ENCODE measurements at places on chromosomes 4 and X.

GRCh38 chr4:109976189-109976588 is 63.5 kb downstream of the EGF start:
- no peak for DNase-seq

- DNase-seq: no peak
Measured at GRCh38 chrX:47558436-47558835, 2.6 kb upstream of the ARAF start.

- DNase-seq: no peak
Measured at GRCh38 chr4:25513814-25514213, 136.8 kb downstream of the ANAPC4 start.

GRCh38 chr4:140195806-140196205 is 41.8 kb upstream of the MAML3 start:
- no peak for DNase-seq

- DNase-seq: peak; percentile 34
Measured at GRCh38 chr4:41213625-41214135, 662 bp downstream of the APBB2 start.

DNA sequence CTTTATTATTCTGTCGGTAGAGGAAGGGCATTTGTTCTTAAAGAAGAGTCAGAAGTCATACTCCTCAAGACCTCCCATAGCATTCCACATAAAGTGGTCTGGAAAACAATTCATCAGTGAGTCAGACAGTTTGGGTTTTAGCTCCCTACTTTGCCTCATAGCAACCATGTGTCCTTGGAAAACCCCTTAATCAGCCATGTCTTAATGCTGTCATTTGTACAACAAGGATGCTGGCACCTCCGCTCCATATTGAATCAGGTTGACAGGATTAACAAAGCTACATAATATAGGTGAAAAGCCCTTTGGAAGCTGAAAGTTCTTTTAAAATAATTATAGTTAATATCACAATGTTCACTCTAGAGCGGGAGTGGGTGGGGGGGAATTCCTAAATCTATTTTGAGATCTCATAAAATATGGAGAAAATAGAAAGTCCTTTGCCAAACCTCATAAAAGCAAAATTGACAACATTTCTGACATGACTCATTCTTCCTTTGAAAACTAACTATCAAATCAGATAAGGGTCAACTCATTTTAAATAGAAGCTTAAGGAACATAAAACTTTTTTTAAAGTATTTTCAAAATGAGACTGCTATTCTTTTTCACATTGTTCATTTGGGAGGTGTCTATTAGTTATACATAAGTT is 37.3 kb upstream of the GUCY1A1 start:
- DNase-seq: no peak

DNA sequence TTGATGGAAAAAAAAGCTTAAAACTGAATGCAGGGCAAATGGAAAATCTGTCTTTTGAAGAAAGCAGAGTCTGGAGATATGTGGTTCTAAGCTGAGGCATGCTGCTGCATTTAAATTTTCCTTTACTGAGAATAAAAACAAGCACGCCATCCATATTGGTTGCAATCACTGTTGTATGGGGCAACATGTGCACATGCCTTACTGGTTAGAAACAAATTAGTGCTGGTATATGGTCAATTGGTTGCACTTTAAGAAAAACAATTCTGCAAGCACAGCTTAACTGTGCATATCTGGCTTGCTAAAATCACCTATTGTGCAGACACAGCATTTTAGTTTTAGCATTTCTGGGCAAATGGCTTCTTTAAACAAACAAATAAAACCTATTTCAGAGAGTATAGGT is 239.1 kb downstream of the NDST4 start:
- DNase-seq: no peak

DNA sequence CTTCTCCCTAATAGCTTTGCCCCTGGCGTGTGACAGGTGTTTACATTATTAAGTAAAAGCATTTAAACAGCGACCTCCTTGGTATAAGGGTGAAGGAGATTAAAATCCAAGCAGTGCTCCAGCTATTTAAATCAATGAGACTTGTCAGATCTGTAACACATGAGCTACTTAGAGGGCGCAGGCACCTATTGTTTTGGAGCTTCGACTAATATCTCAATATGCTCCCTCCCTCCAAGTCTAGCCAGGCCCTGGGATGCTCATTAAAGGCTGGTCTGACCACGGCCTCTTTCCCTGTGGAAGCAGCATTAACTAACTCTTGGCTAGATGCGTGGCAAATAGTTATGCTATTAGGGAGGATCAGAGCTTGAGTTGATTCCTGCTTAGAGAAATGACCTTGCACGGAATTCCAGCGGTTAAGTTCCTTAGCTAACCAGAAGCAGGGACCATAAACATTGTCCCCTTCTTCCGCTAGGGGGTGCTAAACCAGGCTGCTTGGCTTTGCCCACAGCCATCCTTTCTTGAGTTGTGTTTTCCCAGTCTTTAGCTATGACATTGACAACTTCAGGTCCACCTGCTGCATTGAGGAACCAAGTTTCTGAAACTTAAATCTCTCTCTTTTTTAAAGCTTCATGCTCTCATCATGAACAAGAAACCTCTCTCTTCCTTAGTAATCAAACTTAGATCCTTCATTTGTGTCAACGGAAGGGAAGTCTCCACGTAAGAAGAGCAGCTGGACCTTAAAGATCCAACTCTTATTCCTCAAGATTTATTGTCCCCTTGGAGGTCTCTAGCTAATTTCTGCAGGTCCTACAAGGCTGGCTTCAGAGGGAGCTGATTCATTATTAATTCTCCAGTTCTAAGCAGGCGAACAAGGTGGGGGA is 80.7 kb upstream of the IGFBP7 start:
- peak; percentile 3 for DNase-seq

DNA sequence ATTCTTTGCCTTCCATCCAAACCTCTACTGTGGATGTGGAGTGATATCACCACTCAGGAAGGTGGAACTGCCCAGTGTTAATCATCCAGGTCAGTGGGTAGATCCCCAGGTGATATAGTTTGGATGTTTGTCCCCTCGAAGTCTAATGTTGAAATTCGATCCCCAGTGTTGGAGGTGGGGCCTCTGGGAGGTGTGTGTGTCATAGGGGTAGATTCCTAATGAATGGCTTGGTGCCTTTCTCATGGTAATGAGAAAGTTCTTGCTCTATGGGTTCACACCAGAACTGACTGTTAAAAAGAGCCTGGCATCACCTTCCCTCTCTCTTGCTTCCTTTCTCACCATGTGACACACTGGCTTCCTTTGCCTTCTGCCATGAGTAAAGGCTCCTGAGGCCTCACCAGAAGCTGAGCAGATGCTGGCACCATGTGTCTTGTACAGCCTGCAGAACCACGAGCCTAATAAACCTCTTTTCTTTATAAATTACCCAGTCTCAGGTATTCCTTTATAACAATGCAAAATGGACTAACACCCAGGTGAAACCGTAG is 6.8 kb upstream of the SOWAHB start:
- DNase-seq: no peak

GRCh38 chr4:114866901-114867670 is 246.3 kb downstream of the NDST4 start:
- DNase-seq: no peak

DNA sequence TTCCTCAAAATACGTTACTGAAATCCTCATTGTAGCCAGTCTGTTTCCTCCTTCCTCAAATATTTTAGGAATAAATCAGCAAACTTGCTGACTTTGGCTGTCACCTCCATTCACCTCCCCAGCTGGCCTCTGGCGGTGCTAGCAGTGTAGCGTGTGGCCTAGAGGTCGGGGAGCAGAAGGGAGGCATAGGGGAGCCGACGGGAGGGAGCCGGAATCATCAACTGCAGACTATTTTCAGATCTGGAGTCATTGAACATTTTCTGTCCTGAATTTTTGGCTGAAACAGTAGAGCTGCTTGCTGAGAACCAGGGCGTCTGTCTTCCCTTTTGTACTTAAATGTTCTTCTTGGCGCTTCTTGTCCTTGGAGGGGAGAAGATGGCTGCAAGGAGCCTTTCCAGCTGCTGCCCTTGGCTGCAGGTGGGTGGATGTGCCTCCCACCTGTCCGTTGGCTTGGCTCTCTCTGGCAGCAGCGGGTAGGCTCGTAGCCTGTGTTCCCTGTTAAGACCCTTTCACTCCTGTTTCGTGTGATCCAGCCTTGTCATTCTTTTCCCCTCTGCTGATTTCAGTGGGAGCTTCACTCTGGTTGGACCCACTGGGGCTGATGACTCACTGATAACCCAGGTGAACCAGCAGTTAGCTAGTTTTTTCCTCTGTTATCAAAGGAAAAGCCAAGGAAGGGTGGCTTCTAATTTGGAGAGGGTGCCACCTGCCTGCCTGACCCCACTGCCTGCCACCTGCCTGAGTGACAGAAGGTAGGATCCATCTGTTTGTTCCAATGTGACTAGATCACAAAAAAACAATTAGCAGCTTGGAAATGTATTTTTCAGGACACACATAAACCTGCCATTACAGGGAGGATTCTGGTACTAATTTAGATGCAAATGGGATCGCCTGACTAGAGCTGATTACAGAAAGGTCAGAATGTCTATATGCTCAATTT is 135.9 kb downstream of the GATB start:
- no peak for DNase-seq

- DNase-seq: no peak
Measured at GRCh38 chrX:124641737-124642491, 295.6 kb downstream of the SH2D1A start.

- no peak for DNase-seq
Measured at GRCh38 chr4:67483868-67484602, 61.3 kb downstream of the CENPC start.

- peak; percentile 91 for DNase-seq
Measured at GRCh38 chr4:110484767-110485166, 8.8 kb downstream of the ENPEP start.

GRCh38 chr4:184417802-184418511 is 56.4 kb downstream of the IRF2 start:
- peak; percentile 78 for DNase-seq

DNA sequence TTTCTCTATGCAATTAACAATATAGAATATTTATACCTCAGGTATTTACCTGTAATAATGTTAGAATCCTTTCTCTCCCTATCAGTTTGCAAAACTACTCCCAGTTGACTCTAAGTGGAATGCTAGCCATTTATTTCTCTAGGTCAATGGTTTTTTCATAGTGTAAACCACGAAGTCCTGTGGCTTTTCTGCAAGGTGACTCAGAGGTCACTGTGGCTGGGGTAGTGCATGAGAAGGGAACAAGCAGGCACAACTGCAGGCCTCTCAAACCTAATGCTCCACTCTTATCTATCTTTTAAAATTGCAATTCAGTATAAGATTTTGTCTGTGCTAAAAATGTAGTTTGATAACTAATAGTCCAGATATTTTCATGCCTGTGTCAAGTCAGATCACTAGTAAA is 159.4 kb downstream of the ANTXR2 start:
- no peak for DNase-seq

DNA sequence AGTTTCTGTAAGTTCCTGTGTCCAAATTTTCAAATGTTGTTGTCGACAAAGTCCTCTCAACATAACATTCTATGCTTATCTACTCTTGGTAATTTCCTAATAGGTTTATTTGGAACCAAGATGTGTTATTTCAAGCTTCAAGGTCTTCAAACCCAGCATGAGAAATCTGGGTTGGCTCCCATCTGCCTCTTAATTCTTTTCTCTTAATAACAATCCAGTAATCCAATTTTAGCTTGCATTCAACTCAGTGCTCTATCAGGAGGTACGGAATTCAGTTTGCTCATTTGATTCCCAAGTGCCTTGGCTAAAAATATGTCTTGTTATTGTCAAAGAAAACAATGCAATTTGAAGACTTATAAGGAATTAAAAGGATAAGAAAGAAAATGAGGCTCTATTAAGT is 235.5 kb upstream of the MID1 start:
- DNase-seq: no peak

- DNase-seq: peak; percentile 20
Measured at GRCh38 chr4:151887031-151887815, 126.4 kb upstream of the GATB start.

DNA sequence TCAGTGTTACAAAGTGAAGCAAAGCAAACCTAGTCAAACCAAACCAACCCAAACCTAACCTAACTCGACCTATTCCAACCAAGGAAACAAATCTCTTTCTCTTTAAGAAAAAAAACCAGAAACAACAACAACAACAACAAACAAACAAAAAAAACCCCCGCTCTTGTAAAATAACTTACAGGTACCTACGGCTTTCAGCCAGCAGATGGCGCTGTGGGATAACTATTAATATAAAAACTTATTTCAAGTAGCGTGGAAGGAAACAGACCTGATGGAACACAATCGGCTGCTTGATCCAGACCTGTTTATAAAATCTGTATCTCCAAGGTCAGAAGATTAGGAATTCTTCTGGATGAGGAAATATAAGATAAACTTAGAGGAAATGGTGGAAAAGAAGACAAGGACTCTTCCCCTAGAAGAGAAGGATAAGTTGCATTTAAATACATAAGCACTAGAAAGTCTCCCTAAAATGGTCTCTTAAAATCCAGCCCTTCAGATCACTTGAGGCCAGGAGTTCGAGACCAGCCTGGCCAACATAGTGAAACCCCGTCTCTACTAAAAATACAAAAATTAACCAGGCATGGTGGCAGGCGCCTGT is 34.4 kb upstream of the CDKL5 start:
- DNase-seq: peak; percentile 75

- DNase-seq: no peak
Measured at GRCh38 chr4:155735496-155735895, 23.3 kb upstream of the GUCY1B1 start.

DNA sequence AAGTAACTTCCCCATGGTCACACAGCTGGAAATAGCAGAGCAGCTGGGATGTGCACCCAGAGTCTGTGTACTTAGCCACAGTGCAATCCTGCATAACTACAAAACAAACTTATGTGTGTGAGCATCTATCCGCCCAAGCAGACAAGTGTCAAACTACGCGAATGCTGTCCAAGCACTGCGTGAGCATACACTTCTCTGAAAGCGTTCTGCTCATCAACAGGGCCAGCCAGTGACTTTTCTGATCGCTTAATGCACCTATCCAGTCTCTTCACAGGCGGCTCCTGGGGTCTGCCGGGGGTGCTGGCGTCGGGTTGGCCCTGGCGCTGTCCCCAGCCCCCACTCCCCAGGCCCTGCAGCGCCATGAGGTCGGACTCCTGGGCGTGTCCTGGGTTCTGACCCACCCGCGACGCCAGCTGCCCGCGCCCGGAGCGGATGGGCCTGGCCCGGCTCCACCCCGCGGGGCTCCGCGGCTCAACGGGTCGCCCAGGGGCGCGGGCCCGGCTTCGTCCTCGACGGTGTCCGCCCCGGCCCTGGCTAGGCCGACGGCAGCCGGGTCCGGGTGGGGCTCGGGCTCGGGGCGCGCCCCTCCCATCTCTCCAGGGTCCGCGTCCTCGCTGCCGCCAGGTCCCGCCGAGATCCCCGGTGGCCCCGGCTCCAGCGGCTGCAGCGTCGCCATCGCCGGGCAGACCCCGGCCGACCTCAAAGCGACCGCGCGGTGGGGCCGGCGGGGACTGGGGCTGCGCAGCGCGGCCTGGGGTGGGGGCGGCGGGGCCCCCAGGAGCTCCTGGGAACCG is 1.3 kb upstream of the ZNF141 start:
- no peak for DNase-seq

- peak; percentile 75 for DNase-seq
Measured at GRCh38 chr4:7649741-7650531, 215.2 kb upstream of the PSAPL1 start.

All from RKO (cell line).